Fibroblast of pulmonary artery (primary cell): ENCODE measurements at places on chromosomes 3 and 15.

DNA sequence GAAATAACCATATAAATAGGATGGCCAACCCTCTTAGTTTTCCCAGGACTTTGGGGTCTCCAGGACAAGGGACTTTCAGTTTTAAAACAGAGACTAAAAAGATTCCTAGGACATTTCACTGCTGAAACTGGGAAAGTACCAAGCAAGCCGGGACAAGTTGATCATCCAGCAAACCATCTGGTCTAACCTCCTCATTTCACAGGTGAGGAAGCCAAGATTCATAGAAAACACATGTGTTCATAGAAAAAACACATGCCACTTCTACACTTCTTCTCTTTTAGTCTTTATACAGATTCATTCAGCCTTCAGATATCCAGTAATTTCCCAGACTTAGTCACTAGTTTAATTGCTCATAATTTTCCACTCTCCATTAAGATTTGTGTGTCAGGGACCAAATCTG is 165.6 kb upstream of the CCDC54 start:
- DNase-seq = no peak

GRCh38 chr3:100265016-100265415 is 4.2 kb downstream of the TBC1D23 start:
- DNase-seq = no peak

DNA sequence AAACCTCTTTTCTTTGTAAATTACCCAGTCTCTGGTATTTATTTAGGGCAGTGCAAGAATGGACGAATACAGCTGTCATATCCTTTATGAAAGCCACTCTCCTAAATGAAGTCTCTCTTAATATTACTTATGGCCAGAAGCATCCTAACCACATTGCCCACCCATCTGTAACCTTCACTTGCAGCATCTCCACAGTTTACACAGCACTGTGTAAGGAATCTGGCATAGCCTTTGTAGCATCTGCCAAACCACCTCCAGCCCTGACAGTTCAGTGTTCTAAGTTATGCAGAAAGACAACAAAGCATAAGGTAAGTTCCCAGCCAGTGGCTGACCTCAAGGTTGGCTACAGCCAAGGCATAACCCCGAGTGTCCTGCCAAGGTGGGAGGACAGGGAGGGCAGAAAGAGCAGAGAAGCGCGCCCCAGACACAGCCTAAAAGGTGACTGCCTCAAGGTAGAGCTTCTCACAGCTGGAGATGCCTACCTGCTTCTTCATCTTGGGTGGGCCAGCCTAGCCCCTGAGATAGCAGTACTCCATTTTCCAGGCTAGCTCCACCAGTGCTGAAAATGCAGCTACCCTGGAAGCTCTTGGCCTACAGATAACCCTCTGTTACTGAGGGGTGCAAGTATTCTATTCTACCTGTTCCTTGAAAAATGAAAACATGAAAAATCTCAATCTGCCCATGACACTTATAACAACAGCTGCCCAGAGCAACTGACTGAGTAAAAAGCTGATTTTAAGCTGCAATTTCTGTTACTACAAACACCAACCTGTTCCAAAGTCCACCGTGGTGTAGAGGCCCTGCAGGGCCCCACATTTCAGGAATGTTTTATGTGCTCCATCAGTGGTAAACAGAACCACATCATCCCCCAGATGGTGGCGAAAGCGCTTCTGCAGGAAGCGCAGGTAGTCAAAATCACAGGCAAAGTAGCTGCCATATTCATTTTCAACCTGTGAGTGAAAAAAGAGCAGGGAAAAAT is 39.3 kb downstream of the GLB1 start:
- no peak for DNase-seq

DNA sequence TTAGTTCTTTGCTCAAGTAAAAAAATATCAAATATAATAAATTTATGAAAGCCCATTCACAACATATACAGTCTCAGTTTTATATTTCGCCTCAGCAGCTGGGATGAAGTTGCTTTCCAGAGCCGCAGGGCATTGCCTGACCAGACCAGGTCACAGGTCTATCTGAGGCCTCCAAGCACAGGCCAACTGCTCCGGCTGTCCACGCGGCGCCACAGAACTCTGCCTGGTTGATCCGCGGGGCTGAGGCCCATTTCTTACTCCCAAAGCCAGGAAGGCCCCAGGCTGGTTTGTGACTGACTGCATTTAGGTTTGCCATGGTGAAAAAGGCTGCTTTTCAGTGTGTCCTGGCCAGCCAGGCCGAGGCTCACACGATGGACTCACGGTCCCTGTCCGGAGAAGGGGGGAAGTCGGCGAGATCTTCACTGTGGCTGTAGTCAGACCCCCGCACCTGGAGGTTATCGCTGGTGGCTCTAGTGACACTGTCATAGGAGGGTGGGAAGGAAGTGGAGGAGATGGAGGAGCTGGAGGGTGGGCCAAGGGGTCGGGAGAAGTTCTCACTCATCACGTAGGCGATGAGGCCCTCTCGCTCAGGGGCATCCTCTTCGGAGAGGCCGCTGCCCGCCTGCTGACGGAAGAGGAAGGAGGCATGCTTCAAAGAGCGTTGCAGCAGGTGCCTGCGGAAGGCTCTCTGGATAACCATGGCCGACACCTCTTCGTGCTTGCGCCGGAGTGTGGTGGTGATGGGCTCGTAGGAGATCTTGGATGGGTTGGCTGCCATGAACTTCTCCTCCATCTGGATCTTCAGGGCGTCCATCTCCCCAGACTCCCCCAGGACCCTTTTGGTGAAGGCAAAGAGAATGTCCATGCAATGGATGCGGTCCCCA is 54.1 kb downstream of the EXOG start:
- no peak for DNase-seq

DNA sequence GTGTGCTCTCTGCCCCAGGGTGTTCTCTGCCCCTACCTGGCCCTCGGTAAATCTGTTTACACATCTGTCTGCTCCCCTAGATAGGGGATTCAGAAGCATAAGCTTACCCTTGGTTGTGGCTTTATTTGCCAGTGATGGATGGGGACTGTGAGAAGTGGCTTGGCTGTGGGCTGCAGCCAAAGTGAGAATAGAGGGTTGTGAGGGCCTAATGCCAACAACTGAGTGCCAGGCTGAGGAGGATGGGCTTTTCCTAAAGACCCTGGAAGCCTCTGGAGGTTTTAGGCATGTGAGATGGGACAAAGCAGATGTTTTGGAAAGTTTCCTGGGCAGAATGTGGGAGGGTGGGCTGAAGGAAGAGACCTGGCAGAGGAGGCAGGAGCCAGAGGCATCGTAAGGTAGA is 15.4 kb upstream of the APEH start:
- no peak for DNase-seq

DNA sequence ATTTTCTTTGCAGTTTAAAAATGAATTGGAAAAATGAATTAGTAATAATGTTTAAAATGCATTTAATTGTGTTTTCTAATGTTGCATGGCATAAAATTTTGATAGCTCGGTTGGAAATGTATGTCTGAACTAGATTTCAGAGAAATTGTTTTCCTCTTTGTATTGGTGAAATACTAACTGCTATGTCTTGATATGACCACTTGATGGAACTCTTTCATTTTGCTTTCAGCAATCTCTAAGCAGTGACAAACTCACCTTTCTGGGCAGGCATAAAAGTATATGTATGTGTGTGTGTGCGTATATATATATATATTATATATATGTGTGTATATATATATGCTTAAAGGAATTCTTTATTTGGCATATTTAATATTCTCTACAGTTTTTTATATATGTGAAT is 239.3 kb upstream of the ZNF717 start:
- peak; percentile 14 for DNase-seq

DNA sequence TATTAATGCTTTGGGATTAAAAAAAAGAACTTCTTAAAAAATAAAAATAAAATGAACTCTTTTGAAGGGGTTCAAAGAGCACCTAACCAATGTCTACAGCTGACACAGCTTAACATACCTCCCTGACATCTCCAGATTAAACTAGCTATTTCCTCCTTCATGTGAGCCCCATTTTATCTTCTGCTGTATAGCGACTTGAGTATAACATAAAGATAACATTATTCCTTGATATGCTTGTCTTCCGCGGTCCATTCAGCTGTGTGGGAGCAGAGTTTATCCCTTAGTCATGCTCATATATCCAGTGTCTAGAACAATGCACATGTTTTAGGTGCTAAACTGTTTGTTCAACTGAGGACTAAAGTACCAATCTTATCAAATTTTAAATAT is 7.8 kb upstream of the CHRM5 start:
- DNase-seq = peak; percentile 46

DNA sequence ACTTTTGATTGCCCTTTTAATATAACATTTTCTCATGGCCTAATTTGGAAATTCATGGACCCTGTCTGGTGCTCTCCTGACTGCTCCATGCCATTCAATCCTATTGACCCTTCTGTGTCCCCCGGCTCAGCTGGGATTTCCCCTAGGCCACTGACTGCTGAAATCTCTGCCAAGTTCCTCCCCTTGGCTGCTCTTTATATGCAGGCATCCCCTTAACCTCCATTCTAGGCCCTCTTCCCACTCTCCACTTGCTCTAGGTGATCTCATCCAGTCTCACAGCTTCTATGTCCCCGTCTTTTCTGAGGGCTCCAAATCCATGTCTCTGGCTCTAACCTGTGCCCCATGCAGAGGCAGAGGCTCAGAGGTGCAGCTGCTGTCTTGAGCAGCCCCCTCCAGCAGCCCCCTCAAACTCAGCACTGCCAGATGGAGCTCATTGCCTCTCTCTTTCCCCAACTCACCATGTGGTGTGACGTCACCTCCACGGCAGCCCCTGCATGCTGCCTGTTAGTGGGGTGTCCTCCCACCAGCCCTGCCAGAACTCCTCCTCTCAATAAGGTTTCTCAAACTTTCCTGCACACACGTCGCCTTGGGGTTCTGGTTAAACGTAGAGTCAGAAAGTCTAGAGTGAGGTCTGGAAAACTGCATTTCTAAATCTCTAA is 6.6 kb downstream of the FSD2 start:
- DNase-seq = no peak

- DNase-seq = peak; percentile 37
These were observed 47.0 kb downstream of the OSBPL10 start for GRCh38 chr3:31934018-31934417.

- no peak for DNase-seq
These were observed 1097.6 kb upstream of the CFAP20DC start for GRCh38 chr3:60147249-60147950.

GRCh38 chr3:72145506-72146380 is 360.8 kb upstream of the PROK2 start:
- DNase-seq = peak; percentile 84

- no peak for DNase-seq
These were observed 5.7 kb upstream of the CCDC80 start for GRCh38 chr3:112646623-112647022.

- DNase-seq = peak; percentile 64
These were observed 51.0 kb downstream of the NKIRAS1 start for GRCh38 chr3:23865595-23866396.

DNA sequence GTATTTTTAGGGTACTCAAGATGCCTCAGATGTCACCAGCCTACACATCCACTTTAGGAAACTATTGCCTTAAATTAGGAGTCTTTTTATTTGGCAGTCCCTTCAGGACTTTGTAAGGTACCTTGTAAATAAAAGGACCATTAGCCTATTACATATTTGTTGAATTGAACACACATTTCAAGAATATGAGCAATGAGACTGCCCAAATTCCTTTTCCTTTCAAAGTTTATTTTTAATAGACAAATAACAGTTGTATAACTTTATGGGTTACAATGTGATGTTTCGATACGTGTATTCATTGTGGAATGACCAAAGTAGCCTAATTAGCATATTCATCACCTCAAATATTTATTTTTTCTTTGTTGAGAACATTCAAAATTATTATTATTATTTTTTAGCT is 176.7 kb upstream of the PDZRN3 start:
- no peak for DNase-seq

GRCh38 chr3:57100046-57100695 is 39.7 kb downstream of the SPATA12 start:
- peak; percentile 86 for DNase-seq

DNA sequence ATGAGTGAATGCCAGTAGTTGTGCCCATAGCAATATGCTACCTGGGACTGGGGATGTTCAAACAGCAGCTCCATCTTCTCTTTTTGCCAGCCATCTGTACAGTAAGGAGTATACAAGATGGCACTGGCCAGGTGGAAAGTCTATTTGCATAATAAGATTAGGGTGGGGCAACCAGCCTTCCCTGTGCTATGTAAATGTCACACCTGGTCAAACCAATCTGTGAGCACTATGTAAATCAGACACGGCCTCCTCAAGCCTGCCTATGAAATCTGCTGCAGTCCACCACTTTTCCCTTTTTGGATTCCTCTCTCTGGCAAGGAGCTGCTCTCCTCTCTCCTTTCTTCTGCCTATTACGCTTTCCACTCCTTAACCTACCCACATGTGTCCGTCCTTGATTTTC is 53.0 kb downstream of the C3orf80 start:
- DNase-seq = no peak

GRCh38 chr15:100263721-100264455 is 77.9 kb downstream of the ADAMTS17 start:
- no peak for DNase-seq

DNA sequence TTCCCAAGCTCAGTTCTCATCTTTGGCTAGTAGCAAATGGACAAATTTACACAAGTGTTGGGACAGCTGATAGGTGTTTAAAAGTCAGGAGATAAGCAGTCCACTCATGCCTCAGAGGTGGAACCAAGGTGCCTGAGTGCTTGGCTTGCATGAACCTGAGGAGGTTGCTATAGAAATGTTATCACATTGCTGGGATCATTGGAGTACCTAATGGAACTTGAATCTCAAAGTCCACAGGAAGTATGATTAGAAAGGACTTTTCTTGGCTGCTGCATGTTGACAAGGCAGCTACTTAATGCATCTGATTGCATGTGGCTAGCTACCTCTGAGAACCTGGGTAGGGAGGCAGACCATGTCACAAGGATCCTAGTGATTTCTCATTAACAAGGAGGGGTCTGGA is 39.5 kb upstream of the C3orf80 start:
- DNase-seq = no peak

GRCh38 chr3:36405190-36405589 is 24.9 kb downstream of the STAC start:
- DNase-seq = no peak

- DNase-seq = no peak
These were observed 30.9 kb downstream of the FNDC3B start for GRCh38 chr3:172070269-172070668.
